ENCODE measurements at places on chromosomes 16 and 17. TPM values are rescaled to one million over a fixed set of nuclear protein-coding genes. Genes with fewer than 3 reads are reported as not detected.

SLC22A31 gene
- not detected for total RNA-seq

HELZ gene
- total RNA-seq = 97.0 TPM

KRTAP4-7 gene
- total RNA-seq = not detected

PABPN1L gene
- total RNA-seq = not detected

CIBAR2 gene
- total RNA-seq = not detected

RNF40 gene
- total RNA-seq = 89.4 TPM

RPRML gene
- not detected for total RNA-seq

ABCC12 gene
- total RNA-seq = not detected

TBC1D28 gene
- total RNA-seq = not detected

TPPP3 gene
- total RNA-seq = 0.74 TPM

RILP gene
- total RNA-seq = 9.7 TPM

KRT25 gene
- total RNA-seq = not detected

CNGB1 gene
- total RNA-seq = not detected

ADAT1 gene
- 65.1 TPM for total RNA-seq

ST6GALNAC2 gene
- not detected for total RNA-seq

PDE6G gene
- total RNA-seq = 0.63 TPM

AXIN2 gene
- 8.0 TPM for total RNA-seq

QPRT gene
- total RNA-seq = 7.4 TPM

ZNF48 gene
- total RNA-seq = 5.4 TPM

PPL gene
- total RNA-seq = 53.9 TPM

TPSG1 gene
- total RNA-seq = not detected

APOBR gene
- not detected for total RNA-seq

NPIPB5 gene
- total RNA-seq = 127 TPM

KCNJ12 gene
- total RNA-seq = 1.7 TPM

ODF4 gene
- not detected for total RNA-seq

TP53TG3C gene
- not detected for total RNA-seq

SMG6 gene
- total RNA-seq = 37.5 TPM

MAF gene
- total RNA-seq = 24.1 TPM

HSF5 gene
- total RNA-seq = 0.16 TPM

RASD1 gene
- total RNA-seq = not detected

WNT3 gene
- total RNA-seq = 0.65 TPM

TOM1L1 gene
- total RNA-seq = 3.8 TPM

FDXR gene
- 14.7 TPM for total RNA-seq
